ENCODE measurements at places on chromosomes 2 and 18.

DNA sequence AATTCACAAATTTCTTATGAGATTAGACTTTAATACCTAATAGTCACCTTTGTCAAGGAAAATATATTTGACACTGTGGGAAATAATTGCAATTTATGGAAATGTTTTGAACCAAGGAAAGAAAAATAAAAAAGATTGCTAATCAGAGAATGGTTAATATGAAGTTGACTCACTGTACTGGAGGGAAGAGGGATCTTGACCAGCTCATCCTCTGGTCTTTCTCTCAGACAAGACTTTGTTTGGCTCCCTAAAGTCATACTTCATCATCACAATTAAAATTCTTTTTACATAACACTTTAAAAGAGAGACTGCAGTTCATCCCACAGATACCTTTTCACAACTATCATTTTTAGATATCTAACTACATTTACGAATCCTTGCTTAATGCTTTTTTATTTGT, 538.5 kb upstream of the ZEB2 start:
- DNase-seq = no peak

GRCh38 chr2:235183786-235184185, 232.0 kb downstream of the SH3BP4 start:
- no peak for DNase-seq

GRCh38 chr2:146541896-146542295, 1302.9 kb upstream of the ACVR2A start:
- DNase-seq = no peak

DNA sequence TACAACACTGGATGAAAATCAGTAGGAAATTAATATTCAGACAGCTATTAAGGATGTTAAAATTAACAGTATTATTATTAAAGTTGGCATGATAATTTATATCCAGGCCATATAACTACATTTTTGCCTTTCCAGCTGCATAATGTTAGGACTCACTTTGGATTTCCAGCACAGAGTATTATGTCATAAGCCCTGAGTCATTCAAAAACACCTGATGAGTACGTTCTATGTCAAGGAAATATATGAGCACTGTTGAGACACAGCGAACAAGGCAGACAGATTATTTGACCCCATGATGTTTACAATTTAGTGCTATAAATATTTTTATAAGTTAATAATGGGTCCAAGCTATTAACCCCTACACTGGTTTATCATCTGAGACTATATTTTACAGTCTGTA, 59.8 kb upstream of the RIT2 start:
- DNase-seq = no peak

GRCh38 chr2:128832946-128833663, 514.4 kb upstream of the HS6ST1 start:
- DNase-seq = no peak

GRCh38 chr2:58098254-58099095, 51.9 kb downstream of the VRK2 start:
- DNase-seq = no peak

- DNase-seq = no peak
These were observed 129.3 kb upstream of the EPAS1 start for GRCh38 chr2:46167924-46168323.

DNA sequence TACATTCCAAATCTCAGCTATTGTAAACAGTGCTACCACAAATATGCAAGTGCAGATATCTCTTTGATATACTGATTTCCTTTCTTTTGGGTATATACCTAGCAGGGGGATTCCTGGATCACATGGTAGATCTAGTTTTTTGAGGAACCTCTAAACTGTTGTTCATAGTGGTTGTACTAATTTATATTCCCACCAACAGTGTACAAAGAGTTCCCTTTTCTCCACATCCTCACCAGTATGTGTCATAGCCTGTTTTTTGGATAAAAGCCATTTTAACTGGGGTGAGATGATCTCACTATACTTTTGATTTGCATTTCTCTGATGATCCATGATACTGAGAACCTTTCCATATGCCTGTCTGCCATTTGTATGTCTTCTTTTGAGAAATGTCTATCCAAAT, 6.3 kb upstream of the CCNT2 start:
- no peak for DNase-seq

DNA sequence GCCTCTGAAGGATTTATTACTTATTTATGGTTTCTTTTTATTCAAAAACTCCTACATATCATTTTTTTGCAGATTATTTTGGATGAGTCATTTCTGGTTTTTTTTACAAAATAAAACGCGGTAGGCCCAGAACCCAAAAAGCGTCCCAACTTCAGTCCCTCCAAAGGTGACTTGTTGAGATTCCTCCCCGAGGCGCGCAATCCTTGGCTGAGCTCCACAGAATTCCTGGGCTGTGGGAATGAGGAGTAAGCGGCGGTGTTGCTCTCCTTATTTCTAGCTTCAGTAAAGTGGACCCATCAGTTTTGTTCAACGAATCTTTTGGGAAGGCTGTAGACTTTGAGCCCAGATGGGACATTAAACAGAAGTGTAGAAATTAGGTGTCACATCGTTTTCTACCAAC, 67.0 kb upstream of the RMP24 start:
- no peak for DNase-seq

- DNase-seq = peak; percentile 23
These were observed 21.3 kb downstream of the HNRNPLL start for GRCh38 chr2:38581193-38582147.
